ENCODE measurements at places on chromosomes 7 and 10.

DNA sequence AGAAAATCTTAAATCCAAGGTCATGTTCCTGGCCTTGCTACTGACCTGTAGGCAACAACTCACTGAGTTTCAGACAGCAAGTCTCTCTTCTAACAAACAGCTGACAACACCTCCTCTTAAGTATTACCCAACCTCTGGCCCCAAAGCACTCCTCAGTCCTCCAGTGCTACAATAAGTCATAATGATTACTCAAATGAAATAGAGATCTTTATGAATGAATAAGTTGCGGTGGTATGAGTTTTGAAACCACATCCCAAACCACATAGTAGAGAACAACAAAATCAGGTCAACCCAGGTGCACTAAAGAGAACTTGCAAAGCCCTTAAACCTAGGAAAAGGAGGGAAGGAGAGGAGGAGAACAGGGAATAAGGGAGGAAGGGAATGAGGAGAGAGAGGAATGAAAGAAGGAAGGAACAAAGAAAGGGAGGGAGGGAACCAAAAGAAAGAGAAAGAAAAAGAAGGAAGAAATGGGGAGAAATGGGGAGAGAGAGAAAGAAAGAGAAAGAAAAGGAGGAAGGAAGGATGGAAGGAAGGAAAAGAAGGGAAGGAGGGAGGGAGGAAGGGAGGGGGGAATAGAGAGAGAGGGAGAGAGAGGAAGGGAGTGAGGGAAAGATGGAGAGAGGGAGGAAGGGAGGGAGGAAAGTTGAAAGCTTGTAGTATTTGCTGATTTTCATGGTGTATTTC is 142.8 kb upstream of the CALCR start:
- peak; percentile 2 for DNase-seq

DNA sequence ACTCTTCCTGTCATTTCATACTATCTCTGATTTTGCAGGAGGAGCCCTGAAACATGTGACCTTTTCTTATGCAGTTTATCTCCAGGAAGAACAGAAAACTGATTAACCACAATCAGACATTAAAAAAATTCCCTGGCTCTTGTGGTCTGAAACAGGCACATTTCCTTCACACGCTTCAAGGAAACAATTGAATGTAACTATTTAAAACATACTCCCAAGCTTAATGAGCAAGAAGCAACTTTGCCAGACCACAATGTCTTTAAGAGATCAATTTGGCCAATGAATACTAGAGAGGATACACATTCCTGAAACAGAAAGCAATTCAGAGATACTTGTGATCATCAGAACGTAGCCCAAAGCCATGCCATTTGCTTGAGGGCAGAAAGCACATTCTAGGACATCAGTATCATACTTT is 65.8 kb downstream of the PIP4K2A start:
- DNase-seq = no peak

DNA sequence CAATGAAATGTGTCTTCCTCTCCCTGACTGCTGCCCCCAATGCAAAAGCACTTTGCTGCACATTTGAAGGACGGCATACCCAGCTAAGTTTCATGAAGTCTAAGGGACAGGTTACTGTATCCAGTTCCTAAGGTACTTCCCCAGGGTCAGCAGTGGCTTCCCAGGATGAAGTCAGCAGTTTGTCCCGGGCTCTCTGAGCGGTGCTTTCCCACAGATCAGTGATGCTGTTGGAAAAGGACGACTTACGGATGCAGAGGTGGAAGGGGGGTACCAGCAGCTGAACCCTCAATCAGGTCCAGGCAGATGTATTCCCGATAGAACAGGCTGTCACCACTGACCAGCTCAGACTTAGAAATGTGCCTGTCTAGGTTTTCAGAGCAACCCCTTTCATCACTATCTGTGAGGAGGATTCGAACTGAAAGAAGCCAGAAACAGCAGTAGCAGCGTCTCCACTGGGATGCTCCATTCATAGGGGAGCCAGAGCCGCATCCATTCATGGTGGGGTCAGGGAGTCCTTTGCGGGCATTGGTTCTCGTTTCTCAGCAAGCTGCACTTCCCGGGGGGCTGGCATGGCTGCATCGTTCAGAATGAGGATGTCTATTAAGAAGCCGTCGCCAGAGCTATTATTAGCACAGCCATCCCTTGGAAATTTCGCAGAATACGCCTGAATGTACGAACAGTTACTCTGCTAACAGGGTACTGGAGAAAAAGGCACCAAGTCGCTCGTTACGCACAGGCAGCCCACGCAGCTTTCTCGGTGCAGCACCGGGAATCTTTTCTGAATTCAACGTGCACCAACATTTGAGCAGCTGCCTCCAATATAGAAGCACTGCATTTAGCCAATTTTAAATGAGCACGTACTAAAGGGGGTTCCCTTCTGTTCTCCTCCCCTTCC is 303.7 kb downstream of the PRPF18 start:
- no peak for DNase-seq

- DNase-seq = no peak
Observed at GRCh38 chr7:137295739-137296324, 47.7 kb downstream of the PTN start.

- DNase-seq = no peak
Observed at GRCh38 chr7:135995748-135996147, 18.6 kb upstream of the MTPN start.

DNA sequence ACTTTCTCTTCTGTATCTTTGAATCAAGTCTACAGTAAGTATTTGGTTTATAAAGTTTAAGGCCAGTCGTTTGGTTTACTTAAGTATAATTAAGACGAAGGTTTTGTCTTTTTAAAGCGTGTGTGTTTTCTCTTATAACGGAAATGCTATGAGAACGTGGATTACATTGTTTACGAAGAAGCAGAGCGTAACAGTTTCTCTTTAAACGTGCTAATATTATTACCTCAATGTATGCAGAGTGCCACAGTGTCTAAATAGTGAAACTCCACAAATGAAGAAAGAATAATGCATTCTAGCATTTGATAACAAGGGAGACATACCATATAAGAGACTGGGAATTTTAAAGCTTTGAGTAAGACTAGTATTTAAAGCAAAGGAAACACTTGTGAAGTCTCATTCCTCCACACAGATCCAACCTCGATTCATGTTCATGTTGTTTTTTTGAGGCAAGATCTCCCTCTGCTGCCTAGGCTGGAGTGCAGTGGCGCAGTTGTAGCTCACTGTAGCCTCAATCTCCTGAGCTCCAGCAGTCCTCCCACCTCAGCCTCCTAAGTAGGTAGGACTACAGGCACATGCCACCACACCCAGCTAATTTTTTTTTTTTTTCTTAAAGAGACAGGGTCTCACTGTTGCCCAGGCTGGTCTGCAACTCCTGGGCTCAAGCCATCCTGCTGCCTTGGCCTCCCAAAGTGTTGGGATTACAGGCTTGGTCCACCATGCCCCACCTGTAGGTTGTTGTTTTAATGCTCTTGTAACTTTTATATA is 75.1 kb downstream of the ANKRD61 start:
- DNase-seq = peak; percentile 34

- no peak for DNase-seq
Observed at GRCh38 chr10:28678687-28679457, 1.6 kb downstream of the BAMBI start.

- DNase-seq = no peak
Observed at GRCh38 chr10:70035531-70035930, 17.1 kb upstream of the MACROH2A2 start.

DNA sequence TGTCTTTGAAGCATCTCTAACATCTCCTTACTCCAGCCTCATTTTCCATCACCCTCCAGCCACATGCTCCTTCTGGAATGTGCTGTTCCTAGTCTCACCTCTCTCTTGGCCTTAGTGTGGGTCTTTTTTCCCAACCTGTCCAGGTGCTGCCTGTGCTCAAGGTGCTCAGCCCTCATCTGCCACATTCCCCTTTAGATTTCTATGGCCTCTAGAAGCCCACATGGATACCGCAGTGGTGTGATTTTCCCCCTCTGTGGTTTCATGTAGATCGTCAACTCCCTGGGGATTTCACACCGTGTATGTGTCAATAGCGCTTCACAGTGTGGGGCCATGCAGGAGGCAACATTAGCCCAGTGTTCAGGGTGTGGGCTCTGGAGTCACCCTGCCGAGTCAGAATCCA is 32.5 kb downstream of the BMPER start:
- no peak for DNase-seq

DNA sequence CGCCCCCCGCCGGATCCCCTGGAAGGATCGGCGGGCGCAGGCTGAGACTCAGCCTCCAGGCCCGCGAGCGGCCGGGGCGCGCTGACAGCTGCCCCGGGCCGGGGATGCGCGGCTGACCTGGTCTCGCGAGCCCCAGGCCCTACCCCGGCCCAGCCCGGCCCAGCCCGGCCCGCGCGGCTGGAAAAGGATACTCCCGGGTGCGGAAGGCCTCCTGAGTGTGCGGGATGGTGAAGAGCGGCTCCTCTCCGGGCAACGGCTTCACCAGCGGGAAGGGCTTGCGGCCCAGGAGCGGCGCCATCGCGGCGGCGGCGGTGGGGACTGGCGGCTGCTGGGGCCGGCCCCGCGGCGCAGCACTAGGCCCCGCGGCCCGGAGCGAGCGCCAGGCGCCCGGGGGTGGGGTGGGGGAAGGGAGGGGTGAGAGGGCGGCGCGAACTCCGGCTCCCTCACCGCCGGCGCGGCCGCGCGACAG is 423 bp downstream of the BAZ1B start:
- no peak for DNase-seq

- peak; percentile 92 for DNase-seq
Observed at GRCh38 chr7:30168835-30169573, 34.2 kb downstream of the MTURN start.

- DNase-seq = no peak
Observed at GRCh38 chr7:157300369-157300825, 36.4 kb upstream of the DNAJB6 start.

DNA sequence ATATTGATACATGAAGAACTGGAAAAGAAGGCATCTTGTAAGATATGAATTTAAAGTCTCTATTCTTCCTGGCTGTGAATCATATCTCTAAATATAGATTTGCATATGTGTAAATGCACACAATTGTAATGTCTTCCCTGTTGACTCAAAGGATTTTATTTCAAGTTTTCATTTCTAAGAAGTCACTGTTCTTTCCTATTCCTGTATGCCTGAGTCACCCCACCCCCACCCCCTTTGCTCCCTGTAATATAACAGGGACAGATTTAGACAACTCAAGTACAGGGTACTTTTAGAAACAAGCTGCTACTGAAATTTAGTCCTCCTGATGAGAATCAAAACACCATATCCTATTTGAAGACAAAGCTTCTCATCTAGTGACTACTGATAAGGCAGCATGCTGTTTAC is 43.0 kb upstream of the HECTD2 start:
- no peak for DNase-seq

DNA sequence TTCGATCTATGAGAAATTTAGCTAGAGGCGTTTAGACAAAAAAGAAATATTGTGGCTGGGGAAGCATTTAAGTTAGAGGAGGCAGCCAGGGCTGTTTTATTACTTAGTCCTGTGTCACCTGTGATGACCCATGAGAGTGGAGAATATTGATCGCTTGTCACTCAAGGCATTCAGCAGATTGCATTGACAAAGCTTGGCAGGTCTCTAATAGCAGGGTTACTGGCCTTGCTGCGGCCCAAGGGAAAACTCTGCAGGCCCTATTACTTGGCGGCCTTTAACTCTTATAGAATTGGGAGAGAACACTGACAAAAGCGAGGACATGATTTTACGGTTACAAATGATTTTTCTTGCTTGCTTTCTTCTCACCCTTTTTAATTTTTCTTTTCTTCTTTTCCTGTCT is 473.5 kb downstream of the AUTS2 start:
- no peak for DNase-seq

DNA sequence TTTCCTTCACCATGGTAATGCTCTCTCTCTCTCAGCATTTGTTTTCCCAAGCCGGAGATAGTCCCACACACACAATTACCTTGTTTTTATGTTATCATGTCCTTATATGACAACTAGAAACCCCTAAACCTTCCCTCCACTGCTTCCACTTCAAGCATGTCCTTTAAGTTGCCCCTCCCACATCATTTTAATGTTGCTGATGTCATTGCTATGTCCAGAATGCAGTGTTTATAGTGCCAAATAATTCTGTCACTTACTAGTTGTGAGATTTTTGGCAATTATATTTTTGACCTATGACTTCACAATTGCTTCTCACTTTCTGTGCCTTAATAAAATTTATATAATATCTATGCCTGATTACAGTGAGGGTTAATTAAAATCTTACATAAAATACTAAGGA is 645.9 kb downstream of the XPNPEP1 start:
- no peak for DNase-seq

DNA sequence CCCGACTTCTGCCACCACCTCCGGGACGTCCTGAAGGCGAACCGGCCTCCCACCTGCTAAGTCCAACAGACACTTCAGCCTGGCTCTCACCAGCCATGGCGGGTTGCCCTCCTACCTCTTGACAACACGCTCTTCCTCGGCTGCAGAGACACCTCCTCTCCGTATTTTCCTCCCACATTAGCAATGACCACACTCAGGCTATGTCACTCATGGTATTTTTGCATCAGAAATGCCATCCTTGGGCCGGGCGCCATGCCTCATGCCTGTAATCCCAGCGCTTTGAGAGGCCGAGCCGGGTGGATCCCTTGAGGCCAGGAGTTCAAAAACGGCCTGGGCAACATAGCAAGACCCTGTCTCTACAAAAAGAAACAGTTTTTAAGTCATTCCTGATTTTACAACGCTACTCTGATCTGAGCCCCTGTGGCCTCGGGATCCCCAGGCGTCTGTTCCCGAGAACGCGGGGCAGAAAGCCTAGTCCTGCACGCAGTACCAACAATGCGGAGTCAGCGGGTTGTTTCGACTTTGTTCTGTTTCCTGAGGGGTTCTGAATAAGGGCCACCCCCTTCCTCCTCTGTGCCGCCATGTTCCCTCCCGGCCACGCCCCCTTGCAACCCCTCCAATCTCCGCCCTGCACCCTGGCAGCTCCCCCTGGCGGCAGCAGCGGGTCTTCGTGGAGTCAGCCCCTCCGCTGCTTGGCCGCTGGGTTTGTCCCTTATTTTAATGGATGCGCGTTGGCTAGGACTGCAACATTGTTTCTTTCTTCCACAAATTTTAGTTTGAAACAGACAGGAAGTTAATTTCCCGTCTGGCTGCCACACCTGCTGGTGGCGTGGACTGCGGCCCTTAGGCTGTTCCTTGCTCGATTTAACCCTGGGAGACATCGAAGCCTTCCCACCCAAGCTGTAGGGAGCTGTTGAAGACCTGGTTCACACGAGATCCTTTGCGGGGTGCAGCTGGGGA is 9.7 kb upstream of the ZFAND2A start:
- peak; percentile 47 for DNase-seq

- no peak for DNase-seq
Observed at GRCh38 chr10:131456411-131456810, 144.9 kb upstream of the TCERG1L start.

DNA sequence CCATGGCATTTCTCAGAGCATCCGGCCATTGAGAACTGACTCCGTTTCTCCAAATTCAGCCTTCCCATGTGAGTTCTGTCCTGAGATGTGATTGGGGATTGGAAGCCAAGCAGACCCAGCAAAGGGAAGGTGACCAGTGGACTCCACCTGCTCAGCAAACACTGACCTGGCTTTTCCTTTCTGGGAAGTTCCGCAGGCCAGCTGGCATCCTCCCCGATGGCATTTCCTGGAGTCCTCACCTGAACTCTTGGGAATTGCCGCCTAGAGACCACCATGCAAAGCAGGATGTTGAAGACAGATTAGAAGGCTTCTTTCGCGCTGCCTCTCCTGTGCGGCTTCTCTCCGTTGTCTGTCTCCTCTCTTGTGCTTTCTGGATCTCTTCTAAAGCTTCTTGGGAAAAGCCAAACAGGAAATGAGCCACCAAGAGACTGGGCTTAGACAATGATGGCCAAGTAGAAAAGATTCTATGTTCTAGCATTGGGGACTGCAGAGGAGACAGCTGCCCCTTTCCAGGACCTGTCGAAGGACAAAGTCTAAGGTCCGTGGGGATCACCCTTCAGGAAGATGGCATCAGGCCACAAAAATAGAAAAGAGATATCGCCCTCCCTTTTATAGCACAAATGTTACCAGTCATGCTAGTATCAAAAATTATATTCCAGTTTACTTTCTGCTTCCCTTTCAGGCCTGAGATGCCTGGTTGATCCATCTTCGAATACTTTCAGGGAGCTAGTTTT is 103.7 kb upstream of the INSYN2A start:
- no peak for DNase-seq

Data from stromal cell of bone marrow (primary cell).